Activated naive CD4-positive, alpha-beta T cell treated with anti-CD3 and anti-CD28 coated beads for 36 hours (primary cell): ENCODE measurements at places on chromosomes 16 and 17. TPM values are rescaled to one million over a fixed set of nuclear protein-coding genes. Genes with fewer than 3 reads are reported as not detected.

- DNase-seq, result no peak
Measured at GRCh38 chr17:64630309-64631223, 31.5 kb downstream of the SMURF2 start.

DNA sequence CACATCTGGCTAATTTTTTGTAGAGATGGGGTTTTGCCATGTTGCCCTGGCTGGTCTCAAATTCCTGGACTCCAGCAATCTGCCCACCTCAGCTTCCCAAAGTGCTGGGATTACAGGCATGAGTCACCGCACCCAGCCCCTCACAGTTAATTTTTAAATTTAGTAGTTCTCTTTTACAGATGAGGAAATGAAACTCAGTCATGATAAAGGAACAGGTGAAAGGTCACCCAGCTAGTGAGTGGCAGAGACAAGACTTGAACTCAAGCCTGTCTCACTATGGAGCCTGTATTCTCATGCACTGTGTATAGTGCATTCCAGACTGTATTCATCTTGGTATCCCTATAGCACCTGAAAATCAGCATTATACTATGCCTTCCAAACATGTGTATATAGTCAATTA, 77.1 kb upstream of the WSB1 start:
- no peak for DNase-seq

DNA sequence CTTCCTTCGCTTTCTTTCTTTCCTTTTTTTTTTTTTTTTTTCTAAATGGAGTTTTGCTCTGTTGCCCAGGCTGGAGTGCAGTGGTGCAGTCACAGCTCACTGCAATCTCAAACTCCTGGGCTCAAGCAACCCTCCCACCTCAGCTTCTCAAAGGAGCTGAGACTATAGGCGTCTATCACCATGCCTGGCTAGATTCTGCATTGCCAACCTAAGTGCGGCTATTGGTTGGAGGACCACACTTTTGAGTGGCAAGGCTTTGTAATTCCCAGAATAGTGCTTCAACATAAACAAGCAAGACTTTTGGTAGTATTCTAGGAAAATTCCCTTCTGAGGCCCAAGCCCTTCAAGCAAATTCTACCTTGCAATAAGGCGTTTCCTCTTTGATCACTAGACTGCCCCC, 107.8 kb downstream of the YPEL2 start:
- no peak for DNase-seq

DNA sequence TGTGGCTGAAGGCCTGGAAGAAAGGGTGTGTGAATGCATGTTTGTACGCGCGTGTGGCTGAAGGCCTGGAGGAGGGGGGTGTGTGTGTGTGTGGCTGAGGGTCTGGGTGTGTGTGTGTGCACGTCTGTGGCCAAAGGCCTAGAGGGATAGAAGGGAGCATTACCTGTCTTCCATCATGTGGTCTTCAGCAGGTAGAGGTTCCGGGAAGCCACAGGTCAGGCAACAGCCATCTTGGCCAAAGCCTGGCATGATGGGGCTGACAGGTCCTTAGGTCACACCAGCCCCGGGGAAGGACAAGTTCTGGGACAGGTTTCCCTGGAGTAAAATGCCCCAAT, 5.2 kb downstream of the LITAFD start:
- DNase-seq, result no peak

- DNase-seq, result peak; percentile 1
Measured at GRCh38 chr16:50305441-50306061, 39.2 kb downstream of the ADCY7 start.

DNA sequence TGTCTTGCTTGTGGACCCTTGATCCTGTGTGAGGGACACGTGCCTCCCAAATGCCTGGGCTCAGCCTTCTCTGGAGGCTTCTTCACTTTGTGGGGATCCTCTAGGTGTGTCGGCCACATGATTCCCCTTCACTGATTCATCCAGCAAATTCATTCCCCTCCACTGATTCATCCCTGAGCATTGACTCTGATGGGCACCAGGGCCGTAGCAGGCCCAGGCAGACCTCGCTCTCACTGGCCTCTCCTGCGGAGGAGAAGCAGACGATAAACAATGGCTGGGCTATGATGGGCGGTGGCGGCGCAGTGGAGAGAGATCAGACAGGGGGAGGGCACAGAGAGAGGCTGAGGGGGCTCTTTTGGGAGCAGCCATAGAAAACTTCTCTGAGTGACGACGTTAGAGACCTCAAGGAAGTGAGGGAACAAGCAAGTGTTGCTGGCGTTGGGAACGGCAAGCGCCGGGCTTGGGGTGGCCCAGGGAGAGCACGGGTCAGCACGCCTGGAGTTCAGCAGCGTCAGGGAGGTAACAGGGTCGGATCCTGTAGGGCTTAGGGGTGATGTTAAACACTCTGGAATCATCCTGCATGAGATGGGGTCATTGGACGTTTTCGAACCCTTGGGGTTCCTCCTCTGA, 17.5 kb upstream of the RPTOR start:
- no peak for DNase-seq

- DNase-seq, result no peak
Measured at GRCh38 chr17:73792994-73793393, 148.7 kb upstream of the SDK2 start.

DNA sequence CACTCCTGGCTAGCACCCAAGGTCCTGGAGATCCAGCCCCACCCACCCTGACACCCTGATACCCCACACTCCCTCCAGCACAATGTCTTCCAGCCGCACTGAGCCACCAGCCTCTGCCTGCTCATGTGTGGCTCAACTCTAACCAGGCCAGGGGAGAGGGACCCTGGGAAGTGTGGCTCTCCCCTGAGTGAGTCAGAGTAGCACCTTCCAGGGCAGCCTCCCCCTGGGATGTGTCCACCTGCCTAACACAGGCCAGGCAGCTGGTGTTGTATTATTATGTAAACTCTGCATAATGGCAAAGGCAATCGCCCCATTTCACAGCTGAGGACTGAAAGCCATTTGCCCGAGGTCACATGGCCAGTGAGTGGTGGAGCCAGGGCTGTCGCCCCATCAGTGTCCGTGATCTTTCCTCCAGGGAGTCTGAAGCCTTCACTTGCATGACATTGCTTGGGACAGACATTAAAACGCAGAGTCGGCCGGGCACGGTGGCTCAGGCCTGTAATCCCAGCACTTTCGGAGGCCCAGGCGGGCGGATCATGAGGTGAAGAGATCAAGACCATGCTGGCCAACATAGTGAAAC, 84.2 kb upstream of the FOXF1 start:
- no peak for DNase-seq

GRCh38 chr16:2469399-2470233, 1.5 kb upstream of the NTN3 start:
- no peak for DNase-seq

DNA sequence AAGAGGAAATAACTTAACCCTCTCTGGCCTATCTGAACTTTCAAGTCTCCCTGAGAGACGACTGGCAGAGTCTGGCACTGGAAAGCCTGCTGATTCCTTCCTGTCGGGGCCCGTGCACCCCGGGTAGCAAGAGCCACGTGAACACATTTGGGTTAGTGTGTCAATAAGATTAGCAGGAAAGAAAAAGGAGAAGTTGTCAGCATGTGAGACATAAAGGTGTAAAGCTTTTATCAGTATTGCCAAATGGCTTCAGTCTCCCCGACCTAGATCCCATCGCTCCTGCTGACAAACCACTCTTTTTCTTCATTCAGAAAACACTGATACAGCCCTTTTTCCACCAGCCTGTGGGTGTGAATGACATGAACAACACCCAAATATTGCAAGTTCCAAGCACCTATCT, 74.4 kb downstream of the CCT6B start:
- no peak for DNase-seq

DNA sequence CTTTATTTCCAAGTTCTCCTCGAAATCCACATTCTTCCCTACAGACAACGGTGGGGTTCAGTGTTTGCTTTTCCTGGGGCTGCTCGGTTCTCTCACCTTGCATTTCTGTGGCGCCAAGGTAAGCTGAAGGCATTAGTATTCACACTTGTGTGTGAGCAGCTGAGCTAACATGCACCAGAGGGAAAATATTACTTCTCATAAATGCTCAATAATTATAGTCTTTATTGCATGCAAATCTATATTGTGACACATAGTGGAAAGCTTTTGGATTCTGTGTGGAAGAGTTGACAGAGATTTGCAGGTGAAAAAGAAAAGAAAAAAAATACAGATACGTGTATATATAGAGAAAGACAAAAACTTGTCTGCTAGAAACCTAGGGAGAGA, 411.8 kb downstream of the MAF start:
- DNase-seq, result no peak

DNA sequence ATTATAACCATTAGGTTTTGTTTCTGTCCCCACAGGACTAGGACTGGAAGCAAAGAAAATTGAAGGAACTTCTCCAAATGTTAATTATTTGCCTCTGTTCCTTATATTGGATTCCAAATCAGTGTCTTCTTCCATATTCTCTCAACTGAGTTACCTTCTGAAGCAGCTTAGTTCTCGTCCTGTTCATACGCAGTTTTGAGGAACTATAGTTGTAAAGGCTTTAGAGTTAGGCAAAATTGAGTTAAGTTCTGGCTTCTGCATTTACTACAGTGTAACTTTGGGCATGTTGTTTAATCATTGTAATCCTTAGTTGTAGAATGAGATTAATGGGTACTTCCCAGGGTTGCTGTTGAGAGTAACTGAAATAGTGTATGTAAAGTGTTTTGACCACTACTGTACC, 11.2 kb downstream of the CBFB start:
- no peak for DNase-seq

- peak; percentile 8 for DNase-seq
Measured at GRCh38 chr17:61240851-61241468, 158.7 kb upstream of the TBX2 start.

DNA sequence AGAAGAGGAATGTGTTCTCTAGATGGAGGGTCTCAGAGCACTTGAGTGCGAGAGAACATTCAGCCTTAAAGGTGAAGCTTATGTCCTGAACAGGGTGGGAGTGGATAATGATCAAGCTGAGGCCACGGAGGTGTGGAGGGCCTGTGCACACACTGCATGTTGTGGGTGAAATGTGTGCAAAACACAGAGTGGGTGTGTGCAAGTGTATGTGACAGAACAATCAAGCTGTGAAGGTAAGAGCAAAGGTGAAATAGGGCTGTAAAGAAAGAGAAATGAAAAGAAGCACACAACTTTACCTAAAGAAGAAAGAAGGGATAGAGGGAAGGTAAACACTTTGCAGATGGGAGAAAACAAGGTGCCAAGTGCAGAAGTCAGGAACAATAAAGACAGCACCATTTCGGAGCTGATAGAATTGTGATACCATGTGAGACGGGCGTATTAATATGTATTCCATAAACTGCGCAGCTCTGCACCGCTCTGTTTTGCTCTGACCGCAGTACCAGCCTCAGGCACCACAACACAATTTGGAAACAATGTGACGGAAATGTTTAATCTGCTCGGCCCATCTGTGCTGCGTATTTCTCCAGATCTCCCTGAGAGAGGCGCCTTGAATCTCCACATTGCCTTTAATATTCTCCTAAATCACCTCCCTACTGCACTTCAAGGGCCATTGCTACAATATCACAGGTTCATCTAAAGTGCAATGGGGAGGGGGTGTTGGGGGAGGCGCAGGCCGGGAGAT, 40.6 kb downstream of the SNX11 start:
- DNase-seq, result no peak

- DNase-seq, result no peak
Measured at GRCh38 chr17:50839591-50840310, 4.4 kb downstream of the WFIKKN2 start.

- DNase-seq, result no peak
Measured at GRCh38 chr16:56121156-56121500, 70.2 kb upstream of the GNAO1 start.

DNA sequence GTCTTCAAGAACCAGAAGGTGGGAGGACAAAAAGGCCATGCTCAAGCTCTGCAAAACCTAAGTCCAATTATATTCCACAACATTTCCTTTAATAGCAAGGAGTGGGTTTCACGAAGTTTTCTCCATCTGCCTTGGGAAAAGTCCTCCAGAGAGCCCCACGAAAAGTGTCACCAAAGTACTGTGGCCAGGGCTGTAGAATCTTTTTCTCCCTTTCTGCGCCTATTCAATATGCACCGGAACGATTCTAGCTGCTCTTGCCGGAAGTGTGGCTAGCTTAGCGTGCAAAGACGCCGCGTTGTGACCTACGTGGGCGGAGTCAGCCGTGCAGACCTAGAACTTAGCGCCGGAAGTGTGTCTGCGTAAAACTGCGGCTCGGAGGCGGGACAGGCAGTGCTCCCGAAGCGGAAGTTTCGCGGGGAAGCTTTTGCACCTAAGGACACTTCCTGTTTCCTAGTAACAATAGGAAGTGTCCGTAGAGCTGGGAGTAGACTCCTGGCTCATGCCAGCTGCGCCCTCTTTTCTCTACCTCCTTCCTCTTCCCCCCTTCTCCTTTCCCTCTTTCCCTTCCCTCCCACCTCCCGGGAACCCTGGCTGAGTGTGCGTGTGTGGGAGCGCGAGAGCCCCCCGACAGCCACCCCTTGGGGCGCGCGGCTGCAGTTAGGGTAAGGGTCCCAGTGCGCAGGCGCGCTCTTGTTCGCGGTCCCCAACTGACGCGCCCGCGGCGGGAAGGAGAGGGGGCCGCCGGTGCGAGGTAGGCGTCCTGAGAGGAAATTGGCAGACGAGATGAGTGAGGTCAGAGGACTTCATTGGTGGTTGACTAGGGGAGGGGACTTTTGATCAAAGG, at the start of the genes ZNF646 and ZNF668:
Gene ZNF646 (plus strand): TSS at position 453 of the 844 bp plus-strand sequence. CDS start 1,903 bp downstream, outside the sequence.
Gene ZNF668 (minus strand): TSS at position 271 of the 844 bp plus-strand sequence. CDS start 9,781 bp downstream, outside the sequence.
- DNase-seq, result peak; percentile 99

- DNase-seq, result no peak
Measured at GRCh38 chr16:31466381-31466841, 5.5 kb upstream of the TGFB1I1 start.

DNA sequence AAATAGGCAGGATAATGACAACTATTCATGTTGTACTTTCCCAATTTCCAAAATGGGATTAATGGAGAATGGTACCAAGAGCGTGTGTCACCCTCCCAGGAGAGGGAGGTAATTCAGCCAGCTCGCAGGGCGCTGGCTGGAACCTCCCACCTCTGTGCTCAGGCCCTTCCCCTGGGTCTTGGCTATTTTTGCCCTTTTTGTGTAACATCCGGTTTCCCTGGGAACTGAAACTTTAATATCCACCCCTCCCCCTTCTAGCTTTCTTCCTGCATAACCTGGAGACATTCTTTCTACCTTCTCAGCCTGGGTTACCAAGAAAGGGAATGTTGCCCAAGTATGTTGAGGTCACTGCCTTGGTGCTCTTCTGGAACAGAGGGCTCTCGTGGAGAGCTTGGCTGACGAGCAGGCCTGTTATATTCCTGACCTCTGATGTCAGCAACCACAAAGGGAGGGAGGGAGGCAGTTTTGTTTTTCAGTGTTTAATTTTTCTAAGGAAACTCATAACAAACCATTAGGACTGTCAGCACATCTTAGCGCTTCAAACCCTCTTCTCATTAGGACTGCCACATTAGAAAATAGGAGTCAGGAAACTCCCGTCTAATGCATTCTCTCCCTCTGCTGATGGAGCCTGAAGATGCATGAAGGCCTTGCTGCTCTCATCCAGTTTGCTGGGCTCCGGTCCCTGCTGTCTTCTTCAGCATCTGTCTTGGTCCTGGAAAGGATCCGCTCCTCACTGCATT, 25.6 kb downstream of the ITGB3 start:
- no peak for DNase-seq

- DNase-seq, result no peak
Measured at GRCh38 chr16:77409311-77409710, 25.5 kb downstream of the ADAMTS18 start.

GRCh38 chr17:41806685-41807445, 4.9 kb downstream of the P3H4 start:
- DNase-seq, result no peak

The PSMD11 gene
- 132 TPM for total RNA-seq

The PDP2 gene
- 20.6 TPM for total RNA-seq

The GNAO1 gene
- total RNA-seq, result 0.50 TPM

The LCMT1 gene
- 35.3 TPM for total RNA-seq

The ABCA8 gene
- not detected for total RNA-seq

The KRTAP4-3 gene
- total RNA-seq, result not detected

The PRDM7 gene
- not detected for total RNA-seq

The PLCG2 gene
- 13.4 TPM for total RNA-seq

The NKD1 gene
- 2.6 TPM for total RNA-seq

The MSLN gene
- total RNA-seq, result not detected

The OTOA gene
- not detected for total RNA-seq
